Testis (tissue), 5 donors: ENCODE measurements at places on chromosomes 5 and 9. TPM values are rescaled to one million over a fixed set of nuclear protein-coding genes. Genes with fewer than 3 reads are reported as not detected.

DNA sequence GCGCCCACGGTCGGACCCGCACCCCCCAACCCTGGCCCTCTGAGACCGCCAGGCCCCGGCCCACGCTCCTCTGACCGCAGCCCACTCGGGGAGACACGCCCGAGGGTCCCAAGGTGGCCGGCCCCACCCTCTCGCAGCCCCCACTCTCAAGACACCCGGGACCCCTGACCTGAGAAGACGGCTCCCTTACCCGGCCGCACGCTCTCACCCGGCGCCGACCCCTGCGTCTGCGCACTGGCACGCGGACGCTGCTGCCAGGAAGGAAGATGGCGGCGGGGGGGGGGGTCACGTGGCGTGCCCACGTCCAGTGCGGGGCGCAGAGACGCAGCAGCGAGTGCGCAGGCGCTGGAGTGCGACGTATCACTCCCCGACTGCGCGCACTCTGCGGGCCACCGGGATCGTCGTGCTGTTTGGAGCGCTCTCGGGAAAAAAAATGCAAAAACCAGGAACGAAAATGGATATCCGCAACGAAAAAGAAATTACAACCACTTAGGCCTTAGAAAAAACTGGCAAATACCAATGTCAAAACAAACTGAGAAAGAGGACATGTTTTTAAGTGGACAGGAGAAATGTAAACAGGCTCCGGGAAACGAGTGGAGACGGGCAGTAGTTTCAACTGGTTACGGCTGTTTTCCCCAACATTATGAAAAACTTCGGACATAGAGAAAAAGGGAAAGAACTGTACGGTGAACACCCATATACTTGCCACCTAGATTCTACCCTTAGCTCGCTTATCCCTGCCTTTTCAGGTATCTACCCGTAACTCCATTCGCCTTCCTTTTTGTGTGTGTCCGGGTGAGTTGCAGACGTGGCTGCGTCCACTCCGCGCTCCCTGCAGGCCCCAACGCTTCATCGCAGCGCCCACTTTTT lies at the start of gene MRPL36:
TSS of gene MRPL36 (minus strand) at position 236 of the 870 bp plus-strand sequence. CDS start 902 bp downstream, outside the sequence.
- peak within 1 kb of the TSS; percentile 69 for H3K4me3 ChIP-seq
- no peaks in the 10 kb centered on the region for H3K36me3 ChIP-seq
- no peaks in the 10 kb centered on the region for H3K27me3 ChIP-seq
- H3K27ac ChIP-seq = peak within 1 kb of the TSS; percentile 51
- H3K4me1 ChIP-seq = peaks cover 12% of the 10 kb centered on the region
- peak; percentile 95 for DNase-seq

DNA sequence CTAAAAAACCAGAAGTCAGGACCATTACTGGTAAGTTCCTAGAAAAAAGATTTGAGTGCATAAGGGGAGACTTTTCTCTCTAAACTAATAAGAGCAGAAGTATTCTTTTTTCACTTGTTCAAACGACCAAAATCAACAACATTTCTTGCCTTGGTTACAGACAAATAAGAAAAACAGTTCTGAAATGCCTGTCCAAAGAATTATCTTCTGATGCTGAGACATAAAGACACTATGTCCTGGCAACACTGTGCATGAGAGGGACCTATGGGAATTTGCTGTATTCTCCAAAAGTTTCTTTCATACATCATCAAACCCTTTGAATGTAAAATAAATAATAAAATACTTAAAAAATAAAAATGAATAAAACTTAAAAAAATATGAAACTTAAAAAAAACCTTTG lies 50.4 kb downstream of the ZNF474 start:
- no peaks in the 10 kb centered on the region for H3K36me3 ChIP-seq
- no peak for DNase-seq
- no peaks in the 10 kb centered on the region for H3K27me3 ChIP-seq
- no peak overlapping the region for H3K4me3 ChIP-seq
- H3K4me1 ChIP-seq = peaks cover 19% of the 10 kb centered on the region

DNA sequence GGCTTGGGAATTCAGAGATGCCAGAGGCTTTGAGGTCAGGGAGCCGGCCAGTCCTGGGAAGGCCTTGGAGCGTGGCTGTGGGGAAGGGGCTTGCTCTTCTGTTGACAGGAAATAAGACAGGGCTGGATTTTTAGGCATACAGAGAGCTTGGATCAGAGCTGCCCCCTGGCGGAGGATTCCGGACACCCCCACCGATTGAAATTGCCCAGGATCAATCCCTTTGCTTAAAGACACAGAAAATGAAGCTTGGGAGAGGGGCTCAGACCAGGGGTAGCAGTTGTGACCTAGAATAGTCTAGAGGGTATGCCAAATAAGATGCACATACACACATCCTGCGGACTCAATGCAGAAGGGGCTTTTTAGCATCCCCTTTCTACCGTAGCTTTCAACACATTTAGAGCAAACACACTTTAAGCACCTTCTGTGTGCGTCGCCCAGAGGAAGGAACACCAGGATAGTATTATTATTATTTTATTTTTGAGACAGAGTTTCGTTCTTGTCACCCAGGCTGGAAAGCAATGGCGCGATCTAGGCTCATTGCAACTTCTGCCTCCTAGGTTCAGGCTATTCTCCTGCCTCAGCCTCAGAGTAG lies 1.7 kb upstream of the NTMT1 start:
- DNase-seq = peak; percentile 66
- no peak overlapping the region for H3K27ac ChIP-seq
- no peaks in the 10 kb centered on the region for H3K27me3 ChIP-seq
- peaks cover 25% of the 10 kb centered on the region for H3K4me1 ChIP-seq

CAMK4 gene
- 60.3 TPM for total RNA-seq

SLC6A3 gene
- 0.55 TPM for total RNA-seq

GRCh38 chr5:2385818-2386217 lies 365.7 kb downstream of the IRX2 start:
- H3K4me3 ChIP-seq = no peak overlapping the region
- no peaks in the 10 kb centered on the region for H3K4me1 ChIP-seq
- H3K36me3 ChIP-seq = no peaks in the 10 kb centered on the region
- H3K27ac ChIP-seq = no peak overlapping the region
- peak; percentile 28 for DNase-seq

GRCh38 chr5:177402271-177403043 lies 2.0 kb upstream of the PFN3 start:
- H3K27ac ChIP-seq = no peak overlapping the region
- peaks cover 21% of the 10 kb centered on the region for H3K4me1 ChIP-seq
- peak; percentile 72 for DNase-seq
- no peaks in the 10 kb centered on the region for H3K27me3 ChIP-seq
- H3K4me3 ChIP-seq = peak overlapping the region; percentile 60

DNA sequence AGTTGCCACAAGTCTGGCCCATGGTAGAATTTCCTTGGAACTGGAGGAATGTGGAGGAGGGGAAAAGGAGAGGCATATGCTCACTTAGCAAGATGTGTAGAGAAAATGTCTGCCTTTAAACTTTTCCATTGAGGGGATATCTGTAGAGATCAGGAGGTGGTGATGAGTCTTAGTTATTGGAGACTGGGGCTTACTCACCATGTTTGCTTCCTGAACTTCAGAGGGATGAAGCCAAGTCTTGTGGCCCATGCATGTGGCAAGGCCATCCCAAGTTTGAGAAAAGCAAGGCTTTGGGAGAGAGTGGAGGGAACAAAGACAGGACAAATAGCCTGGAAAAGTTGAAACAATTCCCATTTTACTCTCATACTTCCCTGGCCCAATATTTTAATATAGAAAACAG lies 124.5 kb downstream of the GDNF start:
- peaks cover 13% of the 10 kb centered on the region for H3K4me1 ChIP-seq
- no peak for DNase-seq
- no peak overlapping the region for H3K27ac ChIP-seq
- no peaks in the 10 kb centered on the region for H3K36me3 ChIP-seq
- no peaks in the 10 kb centered on the region for H3K27me3 ChIP-seq

PLCXD3 gene
- 1.8 TPM for total RNA-seq

GPRIN1 gene
- 5.7 TPM for total RNA-seq

OTP gene
- total RNA-seq = 0.39 TPM

- no peaks in the 10 kb centered on the region for H3K27me3 ChIP-seq
- no peak overlapping the region for H3K27ac ChIP-seq
- no peak overlapping the region for H3K4me3 ChIP-seq
- H3K4me1 ChIP-seq = no peaks in the 10 kb centered on the region
- no peak for DNase-seq
Measured at GRCh38 chr5:98994611-98995010, 65.8 kb upstream of the CHD1 start.

- no peak for DNase-seq
- H3K27me3 ChIP-seq = no peaks in the 10 kb centered on the region
- H3K4me3 ChIP-seq = no peak overlapping the region
Measured at GRCh38 chr5:174097486-174098185, 52.1 kb downstream of the NSG2 start.
